ENCODE measurements at places on chromosomes 16 and 17. TPM values are rescaled to one million over a fixed set of nuclear protein-coding genes. Genes with fewer than 3 reads are reported as not detected.

The TBC1D3I gene
- 0.07 TPM for total RNA-seq

The ITGAX gene
- not detected for total RNA-seq

The MEFV gene
- total RNA-seq = 0.10 TPM

The TBC1D3H gene
- not detected for total RNA-seq

The SLC6A2 gene
- not detected for total RNA-seq

The TRPV3 gene
- total RNA-seq = 2.3 TPM

The CCL16 gene
- not detected for total RNA-seq

The RNU2-1 gene
- total RNA-seq = not detected

The IRF8 gene
- total RNA-seq = not detected

The P2RX5 gene
- 0.85 TPM for total RNA-seq

The VMO1 gene
- total RNA-seq = 0.33 TPM

The BRIP1 gene
- 1.7 TPM for total RNA-seq

The PITPNC1 gene
- 23.2 TPM for total RNA-seq

The CD68 gene
- total RNA-seq = 59.6 TPM

The PGAP6 gene
- 64.9 TPM for total RNA-seq

The PRSS53 gene
- total RNA-seq = 6.0 TPM

The DNAH17 gene
- not detected for total RNA-seq

The STH gene
- not detected for total RNA-seq

The RAB11FIP3 gene
- total RNA-seq = 38.4 TPM

The ALG1 gene
- total RNA-seq = 31.1 TPM

The PRR15L gene
- total RNA-seq = not detected

The ERN2 gene
- not detected for total RNA-seq

The RNF40 gene
- total RNA-seq = 74.9 TPM

The HOXB3 gene
- 11.1 TPM for total RNA-seq

The TNFRSF17 gene
- total RNA-seq = 0.10 TPM

The C1QL1 gene
- total RNA-seq = 0.33 TPM

The REXO5 gene
- 3.0 TPM for total RNA-seq

The NPIPA7 gene
- 0.78 TPM for total RNA-seq

The KRT25 gene
- total RNA-seq = not detected

The TLCD1 gene
- total RNA-seq = 6.1 TPM

The TMEM235 gene
- total RNA-seq = not detected

The MYO1D gene
- total RNA-seq = 41.5 TPM

Data from smooth muscle cell of the pulmonary artery (primary cell).